ENCODE measurements at places on chromosomes 3 and 15. TPM values are rescaled to one million over a fixed set of nuclear protein-coding genes. Genes with fewer than 3 reads are reported as not detected.

- DNase-seq = no peak
Observed at GRCh38 chr3:385151-385550, 188.6 kb downstream of the CHL1 start.

CLDN11 gene
- 4.7 TPM for total RNA-seq

ZCWPW2 gene
- total RNA-seq = 0.71 TPM

DNA sequence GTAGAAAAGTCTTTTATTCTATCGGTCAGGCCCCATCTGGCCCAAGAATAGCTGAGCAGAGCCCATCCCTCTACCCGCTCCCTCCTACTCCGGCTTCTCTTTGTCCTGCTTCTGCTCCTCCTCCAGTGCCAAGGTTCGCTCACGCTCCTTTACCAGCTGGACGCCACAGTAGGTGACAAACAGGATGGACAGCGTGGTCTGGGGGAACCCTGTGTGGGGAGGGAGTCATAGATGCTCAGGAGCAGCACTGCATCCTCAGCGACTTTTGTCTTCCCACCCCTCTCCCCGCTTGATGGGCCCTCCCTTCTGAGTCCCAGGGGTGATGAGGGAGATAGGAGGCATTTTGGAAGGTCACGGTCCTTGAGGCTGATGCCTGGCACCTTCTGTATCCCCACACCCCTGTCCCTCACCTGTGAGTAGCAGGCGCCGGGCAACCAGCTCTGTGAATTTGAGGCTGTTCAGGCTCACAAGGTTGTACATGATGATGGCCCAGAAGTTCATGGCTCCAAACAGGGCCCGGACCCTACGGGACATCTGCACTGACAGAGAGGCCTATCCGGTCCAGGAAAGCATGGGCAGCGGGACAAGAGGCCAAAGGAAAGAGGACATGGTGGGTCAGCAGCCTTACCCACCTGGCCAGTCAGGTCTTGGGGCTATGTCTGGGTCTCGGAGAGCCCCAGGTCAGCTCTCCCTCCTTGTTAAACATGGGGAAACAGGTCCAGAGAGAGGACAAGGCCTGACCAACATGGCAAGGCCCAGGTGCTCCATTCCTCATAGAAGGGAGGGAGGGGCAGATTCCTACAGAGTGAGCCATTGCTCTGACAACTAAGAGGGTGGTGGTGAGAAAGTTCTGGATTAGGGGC lies 7.6 kb downstream of the KLHL40 start:
- no peak for DNase-seq

- DNase-seq = no peak
Observed at GRCh38 chr3:63470745-63471144, 181.7 kb upstream of the SNTN start.

- no peak for DNase-seq
Observed at GRCh38 chr15:77466521-77466920, 45.8 kb downstream of the HMG20A start.

DNA sequence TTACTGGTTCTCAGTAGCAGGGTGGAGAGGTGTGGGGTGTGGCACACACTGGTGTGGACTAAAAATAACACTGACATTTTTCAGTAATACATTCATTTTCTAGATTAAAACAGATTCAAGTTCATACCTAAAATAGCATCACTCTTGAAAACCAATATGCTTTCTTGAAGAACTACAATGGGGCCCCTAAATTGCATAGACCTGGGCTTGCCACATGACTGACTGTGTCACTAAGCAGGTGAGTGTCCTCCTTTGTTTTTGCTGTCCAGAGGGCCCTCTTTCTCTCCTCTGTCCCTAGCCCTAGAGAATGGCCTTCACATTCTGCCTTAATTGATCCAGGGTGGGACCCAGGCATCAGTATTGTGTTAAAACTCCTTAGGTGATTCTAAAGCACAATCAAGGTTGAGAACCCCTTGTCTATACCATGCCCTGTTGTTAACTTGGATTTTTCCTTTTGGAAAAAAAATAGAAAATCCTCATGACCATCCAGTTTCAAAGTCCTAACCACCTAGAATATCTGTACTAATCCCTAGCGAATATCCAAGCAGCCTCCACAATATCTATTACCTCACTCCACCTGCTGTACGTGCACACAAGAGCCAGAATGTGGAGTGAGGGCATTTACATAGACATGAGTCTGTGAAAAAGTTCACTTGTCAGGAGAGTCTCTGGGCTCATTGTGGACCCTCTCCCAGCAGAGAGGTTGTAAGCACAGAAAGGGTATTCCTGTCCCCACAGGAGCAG lies 18.7 kb upstream of the TMEM41A start:
- no peak for DNase-seq

DNA sequence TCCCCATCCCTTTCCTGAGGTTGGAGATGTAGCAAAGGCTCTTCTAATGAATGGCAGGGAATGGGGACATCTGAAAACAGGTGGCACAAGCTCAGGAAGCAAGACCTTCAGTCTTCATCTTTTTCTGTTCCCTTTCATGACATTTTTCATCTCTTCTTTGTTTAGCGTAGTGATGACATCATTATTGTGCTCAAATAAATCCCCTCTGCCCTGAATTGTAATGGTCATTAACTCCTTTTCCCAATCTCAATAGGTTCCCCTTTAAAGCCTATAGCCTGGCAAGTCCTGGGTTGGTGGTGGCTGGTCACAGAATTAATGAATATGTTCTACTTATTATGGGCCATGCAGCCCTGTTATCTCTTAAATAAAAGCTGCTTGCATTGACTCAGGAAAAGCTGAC lies 21.4 kb downstream of the TF start:
- DNase-seq = no peak

ST8SIA2 gene
- total RNA-seq = 16.8 TPM

DNA sequence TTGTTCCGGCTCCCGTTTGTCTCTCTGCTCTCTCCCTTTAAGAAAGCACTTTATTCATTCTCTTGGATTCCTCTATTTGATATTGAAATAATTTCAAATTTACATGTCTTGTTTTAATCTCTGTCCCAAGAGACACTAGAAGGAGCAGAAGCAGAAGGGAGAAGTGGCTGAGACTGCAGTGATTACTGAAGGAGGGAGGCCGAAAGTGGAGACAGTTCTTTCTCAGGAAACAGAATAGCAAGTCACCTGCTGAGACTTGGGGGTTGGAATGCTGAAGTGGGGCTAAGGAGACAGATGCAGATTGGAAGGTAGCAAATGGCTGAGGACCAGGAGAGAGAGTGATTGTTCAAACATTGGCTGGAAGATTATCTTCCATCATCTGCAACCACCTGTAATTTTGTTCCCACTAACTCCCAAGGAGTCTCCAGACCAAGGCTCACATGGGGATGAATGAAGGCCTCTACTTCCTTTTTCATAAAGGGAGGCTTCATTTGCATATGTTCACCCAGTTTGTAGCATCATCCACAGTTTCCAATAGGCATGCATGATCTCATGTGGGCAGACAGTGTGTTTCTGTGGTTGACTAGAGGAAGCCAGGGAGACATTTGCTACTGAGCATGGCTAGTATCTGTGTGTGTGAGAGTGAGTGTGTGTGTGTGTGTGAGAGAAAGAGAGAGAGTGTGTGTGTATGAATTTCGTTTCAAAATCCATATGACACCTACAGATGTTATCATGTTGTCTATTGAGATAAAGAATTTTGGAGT lies 24.0 kb downstream of the LTF start:
- DNase-seq = no peak

- no peak for DNase-seq
Observed at GRCh38 chr3:70309591-70309990, 2.8 kb downstream of the MDFIC2 start.

GRCh38 chr15:40281057-40281800 lies 1.6 kb downstream of the ANKRD63 start:
- no peak for DNase-seq

DNA sequence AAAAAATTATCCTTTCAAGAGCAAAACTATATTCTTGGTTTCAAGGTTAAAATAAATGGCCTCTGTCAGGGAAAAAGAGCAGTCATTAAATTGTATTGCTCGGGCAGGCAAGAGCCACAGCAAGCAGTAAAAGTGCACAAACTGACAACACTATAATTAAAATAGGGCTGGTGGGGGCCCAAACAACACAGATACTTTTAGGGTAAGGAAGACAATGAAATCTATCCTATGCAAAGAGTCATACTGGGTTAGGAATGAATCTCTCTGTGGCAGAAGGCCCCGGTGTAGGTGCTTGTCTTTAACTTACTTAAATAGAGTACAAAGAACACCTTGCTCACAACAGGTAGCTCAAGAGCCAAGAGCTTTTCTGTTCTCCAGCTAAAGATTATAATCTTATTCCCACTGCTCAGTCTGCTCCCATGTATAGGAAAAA lies 94.7 kb downstream of the DLG1 start:
- DNase-seq = no peak

DNA sequence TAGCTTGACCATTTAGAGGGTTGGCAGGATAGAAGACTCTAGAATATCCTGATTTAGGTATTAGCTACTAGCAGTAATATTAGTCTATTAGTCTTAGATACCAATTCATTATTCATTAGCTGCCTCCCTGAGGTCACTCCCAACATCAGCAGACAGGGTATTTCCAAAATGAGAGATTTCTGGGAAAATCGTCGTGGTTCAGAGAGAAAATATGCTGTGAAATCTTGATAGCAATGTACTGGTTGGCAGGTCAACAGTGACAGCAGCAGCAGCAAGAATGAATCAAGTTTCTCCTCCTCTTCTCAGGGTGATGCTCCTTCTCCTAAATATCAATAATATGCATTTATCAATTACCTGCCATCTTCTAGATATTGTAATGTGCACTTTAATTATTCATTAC lies 41.3 kb upstream of the ROBO1 start:
- no peak for DNase-seq

ZNF774 gene
- 5.5 TPM for total RNA-seq

DNA sequence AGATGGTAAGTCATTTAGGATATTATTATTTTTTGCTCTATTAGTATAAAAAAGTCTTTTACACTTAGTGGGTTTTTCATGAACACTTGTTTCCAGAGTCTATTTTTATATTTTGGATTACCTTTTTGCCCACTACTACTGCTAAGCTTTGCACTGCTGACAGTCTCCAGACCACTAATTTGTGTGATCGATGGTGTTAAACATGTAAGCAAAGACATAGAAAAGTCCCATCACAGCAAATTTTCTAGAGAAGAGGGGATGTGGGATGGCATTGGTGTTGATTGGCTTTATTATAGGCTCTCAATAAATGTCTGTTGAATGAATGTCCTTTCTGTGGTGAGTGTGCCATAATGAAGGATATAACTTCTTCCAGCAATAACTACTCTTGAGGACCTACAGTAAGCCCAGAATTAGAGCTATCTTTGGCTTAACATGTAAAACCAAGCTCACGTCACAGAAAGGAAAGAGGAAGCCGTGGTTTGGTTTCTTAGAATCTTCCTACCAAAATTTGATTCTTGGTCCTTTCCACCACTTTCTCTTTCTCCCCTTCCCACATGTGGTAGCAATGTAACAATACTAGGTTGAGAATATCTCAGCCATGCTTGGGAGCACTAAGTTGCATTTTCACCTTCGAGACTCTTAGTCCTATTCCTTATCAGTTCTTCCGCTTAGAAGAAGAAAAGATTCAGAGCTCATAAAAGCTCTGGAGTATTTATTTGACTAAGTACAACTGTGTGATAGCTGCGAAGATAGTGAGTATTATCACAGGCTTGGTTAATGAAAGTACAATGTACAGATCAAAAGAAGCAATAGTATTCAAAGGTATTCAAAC lies 90.6 kb upstream of the UMPS start:
- DNase-seq = no peak

GABRA5 gene
- 0.67 TPM for total RNA-seq

COPG1 gene
- 262 TPM for total RNA-seq

GRCh38 chr15:69096196-69096595 lies 64.2 kb upstream of the GLCE start:
- DNase-seq = no peak

DNA sequence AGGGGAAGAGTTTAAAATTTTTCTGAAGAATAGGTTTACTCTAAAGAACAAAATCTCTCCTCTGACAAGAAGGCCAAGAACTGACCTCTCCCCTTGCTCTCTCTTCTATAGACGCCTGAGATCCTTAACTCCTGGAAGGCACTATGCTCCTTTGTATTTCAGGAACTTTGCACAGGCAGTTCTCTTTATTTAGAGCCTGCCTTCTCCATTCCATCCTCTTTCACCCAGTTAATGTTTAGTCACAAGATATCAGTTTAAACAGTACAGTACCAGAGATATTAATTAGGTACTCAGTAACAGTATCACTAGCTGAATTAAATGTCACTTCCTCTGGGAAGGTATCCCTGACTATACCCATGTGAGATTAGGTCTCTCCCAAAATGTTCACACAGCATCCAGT lies 33.5 kb downstream of the HERC1 start:
- DNase-seq = no peak

DNA sequence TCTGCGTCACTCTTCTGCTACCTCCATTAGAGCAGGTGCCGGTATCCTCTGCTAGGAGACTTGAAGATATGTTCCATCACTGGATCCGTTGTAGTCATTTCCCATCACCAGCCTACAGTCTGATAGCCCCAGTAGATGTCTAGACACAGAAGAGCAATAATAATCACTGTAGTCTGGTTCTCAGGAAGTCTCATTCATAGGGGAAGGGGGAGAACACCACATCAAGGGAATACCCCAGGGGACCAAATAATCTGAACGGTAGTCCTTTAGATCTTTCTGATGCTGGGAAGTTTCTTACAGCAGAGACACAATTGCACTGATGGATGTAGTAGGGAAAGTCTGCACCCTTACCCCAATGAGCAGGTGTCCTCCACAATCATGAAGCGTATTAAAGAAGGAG lies 595.0 kb downstream of the EPHA3 start:
- DNase-seq = no peak

GRCh38 chr15:48834756-48835155 lies 23.9 kb upstream of the CEP152 start:
- no peak for DNase-seq

DNA sequence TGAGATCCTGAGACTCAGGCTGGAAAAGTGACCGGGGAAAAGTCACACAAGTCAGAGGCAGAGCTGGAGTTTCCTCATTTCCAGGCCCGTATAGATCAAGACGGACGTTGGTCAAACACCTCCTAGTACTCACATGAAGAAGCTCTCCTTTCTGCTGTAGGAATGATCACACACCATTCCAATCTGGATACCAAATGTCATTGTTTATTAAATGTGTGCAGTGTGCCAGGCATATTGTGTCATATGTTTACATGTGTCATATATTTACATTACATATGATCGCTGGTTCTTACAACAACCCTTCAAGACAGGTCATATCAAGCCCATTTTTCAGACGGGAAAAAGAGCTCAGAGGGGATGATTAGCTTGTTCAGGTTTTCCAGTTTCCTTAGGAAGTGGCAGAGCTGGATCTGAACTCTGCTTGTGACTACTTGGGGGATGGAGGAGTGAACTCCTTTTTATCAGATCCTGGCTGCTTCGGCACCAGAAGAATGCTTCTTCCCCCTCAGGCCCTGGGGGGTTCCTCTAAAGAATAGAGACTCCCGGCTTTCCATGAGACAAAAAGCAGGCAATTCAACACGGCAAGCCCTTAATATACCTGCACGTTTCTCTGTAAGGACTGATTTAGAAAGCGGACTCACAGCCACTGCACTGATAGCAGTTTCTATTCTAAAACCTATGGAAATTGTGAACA lies 41.9 kb downstream of the FAM43A start:
- DNase-seq = no peak

- no peak for DNase-seq
Observed at GRCh38 chr15:41795996-41796856, 21.9 kb downstream of the MAPKBP1 start.

- no peak for DNase-seq
Observed at GRCh38 chr15:33378866-33379480, 68.2 kb downstream of the RYR3 start.

GHSR gene
- total RNA-seq = not detected

ALAS1 gene
- 60.8 TPM for total RNA-seq

- DNase-seq = no peak
Observed at GRCh38 chr3:99357131-99357530, 281.3 kb upstream of the COL8A1 start.

P3H2 gene
- total RNA-seq = 23.5 TPM

Measured in type B pancreatic cell (in vitro differentiated cells).